ELF-1 (cell line): ENCODE measurements at places on chromosomes 3 and 15.

- no peak for DNase-seq
Observed at GRCh38 chr3:42290966-42291714, 25.2 kb upstream of the CCK start.

DNA sequence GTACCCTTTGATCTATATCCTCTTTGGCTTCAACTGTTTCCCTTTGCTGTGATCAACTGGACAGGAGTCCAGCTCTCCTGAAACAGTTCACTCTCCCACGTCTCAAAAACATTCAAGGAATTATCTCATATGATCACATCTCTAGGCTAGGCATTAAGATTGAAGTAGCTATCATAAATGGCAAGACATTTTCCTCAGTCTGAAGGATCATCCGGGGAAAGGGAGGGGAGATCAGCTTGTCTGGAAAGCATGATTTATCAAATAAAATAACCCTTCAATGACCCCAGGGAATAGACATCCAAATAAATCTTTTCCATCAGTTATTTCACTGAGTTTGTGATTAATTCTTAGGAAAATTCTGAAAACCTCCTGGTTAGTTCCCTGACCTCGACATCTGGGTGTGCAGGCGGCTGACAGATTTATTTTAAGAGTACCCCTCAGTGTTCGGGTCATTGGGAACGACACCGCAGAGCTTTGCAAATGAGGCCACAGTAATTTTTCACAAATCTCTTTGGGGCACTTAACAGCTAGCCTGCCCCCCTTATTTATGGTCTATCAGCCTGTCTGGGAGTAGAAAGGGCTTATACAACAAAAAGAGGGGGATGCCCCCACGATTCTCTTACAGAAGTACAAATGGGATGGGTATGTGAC is 65.8 kb downstream of the NSMCE3 start:
- no peak for DNase-seq

- no peak for DNase-seq
Observed at GRCh38 chr3:26307787-26308186, 314.8 kb upstream of the LRRC3B start.

DNA sequence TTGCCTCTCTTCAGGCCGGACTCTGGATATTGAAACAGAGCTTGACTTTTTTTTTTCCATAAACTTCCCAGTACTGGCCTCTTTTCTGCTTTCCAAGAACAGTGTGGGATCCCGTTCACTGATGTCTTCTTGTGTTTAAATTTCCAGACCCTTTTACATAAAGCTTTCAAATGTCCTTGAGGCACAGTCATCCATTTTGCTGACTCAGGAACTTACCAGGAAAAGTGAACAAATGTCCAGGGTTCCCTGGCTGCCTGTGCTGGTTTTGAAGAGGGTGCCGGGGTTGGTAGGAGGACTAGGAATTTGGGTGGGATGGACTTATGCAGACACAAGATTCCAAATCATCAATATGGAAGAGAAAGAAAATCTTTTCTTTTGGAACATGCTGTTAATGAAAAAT is 68.1 kb downstream of the CHDH start:
- no peak for DNase-seq
